ENCODE measurements at places on chromosomes 12 and 14. TPM values are rescaled to one million over a fixed set of nuclear protein-coding genes. Genes with fewer than 3 reads are reported as not detected.

Gene SPTB
- 0.13 TPM for total RNA-seq

Gene NGB
- not detected for total RNA-seq

Gene COL2A1
- total RNA-seq: not detected

Gene TCTN2
- total RNA-seq: 12.9 TPM

Gene CARMIL3
- 0.17 TPM for total RNA-seq

Gene MGAT4C
- total RNA-seq: 0.07 TPM

Gene GPR137C
- total RNA-seq: 0.33 TPM

Gene BORCS5
- total RNA-seq: 14.8 TPM

Gene TSPAN19
- not detected for total RNA-seq

Gene FOXN4
- total RNA-seq: not detected

Gene MYO1A
- total RNA-seq: 0.53 TPM

Gene POTEM
- not detected for total RNA-seq

Gene SDSL
- total RNA-seq: 4.9 TPM

Gene OR6J1
- total RNA-seq: not detected

Gene GPR84
- 0.07 TPM for total RNA-seq

Gene DPY19L2
- 3.8 TPM for total RNA-seq

Gene GUCY2C
- total RNA-seq: not detected

Gene SOX5
- 6.6 TPM for total RNA-seq

Gene BDKRB2
- total RNA-seq: 0.73 TPM

Gene CLEC4E
- total RNA-seq: not detected

Gene FOXG1
- 1.6 TPM for total RNA-seq

Gene DMAC2L
- total RNA-seq: 4.2 TPM

Gene MYH6
- not detected for total RNA-seq

Gene NEDD1
- 30.4 TPM for total RNA-seq

Gene ZDHHC22
- total RNA-seq: not detected

Gene RDH11
- 113 TPM for total RNA-seq

Gene C12orf50
- total RNA-seq: not detected

Gene MAP3K9
- total RNA-seq: 0.07 TPM

Gene CHGA
- total RNA-seq: not detected

Gene PIWIL1
- not detected for total RNA-seq

Gene RHEBL1
- 0.59 TPM for total RNA-seq

Gene CFL2
- total RNA-seq: 74.8 TPM

Gene GPR65
- total RNA-seq: 0.07 TPM

Gene CCDC88C
- total RNA-seq: 0.10 TPM

Gene RNF41
- total RNA-seq: 154 TPM

Gene SAV1
- total RNA-seq: 26.7 TPM

Gene PRIMA1
- not detected for total RNA-seq

Gene DCN
- 72.0 TPM for total RNA-seq

Gene DEGS2
- 0.26 TPM for total RNA-seq

Gene SLC7A8
- total RNA-seq: 8.0 TPM

Gene KRT80
- total RNA-seq: 0.65 TPM

Gene MYF6
- not detected for total RNA-seq

Gene PTPN6
- 0.30 TPM for total RNA-seq

Gene APOLD1
- 3.5 TPM for total RNA-seq

Gene TRIM9
- total RNA-seq: 0.73 TPM

Gene AKAP6
- 10.1 TPM for total RNA-seq

Gene SERPINA3
- total RNA-seq: 9.7 TPM

Gene PPP1CC
- 70.4 TPM for total RNA-seq

Gene IFNG-AS1
- total RNA-seq: 0.07 TPM

All from smooth muscle cell of the pulmonary artery (primary cell).